ENCODE measurements at places on chromosomes 3 and 15.

DNA sequence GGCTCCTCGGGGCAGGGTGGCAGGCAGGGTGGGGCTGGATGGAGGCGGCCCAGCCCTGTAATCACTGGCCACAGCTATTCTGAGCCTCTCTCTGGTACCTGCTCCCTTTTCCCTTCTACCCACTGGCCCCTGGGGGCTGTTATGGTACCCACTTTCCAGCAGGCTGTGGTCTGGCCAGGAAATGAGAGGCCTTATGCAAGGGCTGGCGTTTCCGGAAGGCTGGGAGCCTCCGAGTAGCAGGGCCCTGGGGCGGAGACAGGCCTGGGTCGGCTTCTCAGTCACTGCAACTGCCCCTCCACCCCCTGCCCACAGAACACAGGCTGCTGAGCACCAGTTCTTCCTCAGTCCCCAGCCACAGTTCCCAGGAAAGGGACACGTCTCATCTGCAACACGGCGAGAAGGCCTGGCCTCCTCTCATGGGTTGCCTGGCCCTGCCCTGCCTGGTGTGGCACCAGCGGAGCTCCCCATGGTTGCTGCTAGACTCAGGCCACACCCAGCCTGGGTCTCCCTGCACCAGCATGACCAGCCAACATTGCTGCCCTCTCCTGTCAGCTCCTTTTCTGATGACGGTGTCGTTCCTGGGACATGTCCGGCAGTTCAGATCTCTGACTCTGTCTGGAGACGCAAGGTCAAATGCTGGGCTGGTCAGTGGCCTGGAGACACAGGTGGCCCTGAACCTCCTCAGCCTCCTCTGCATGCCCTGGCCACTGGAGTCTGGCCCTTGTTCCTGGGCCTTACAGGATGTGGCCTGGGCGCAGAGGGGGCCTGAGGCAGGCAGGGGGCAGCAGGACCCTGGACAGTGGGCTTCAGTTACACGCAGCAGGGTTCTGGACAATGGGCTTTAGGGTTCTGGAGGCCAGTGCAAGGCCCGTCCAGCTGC, 6.5 kb downstream of the CHST13 start:
- DNase-seq: peak; percentile 36

DNA sequence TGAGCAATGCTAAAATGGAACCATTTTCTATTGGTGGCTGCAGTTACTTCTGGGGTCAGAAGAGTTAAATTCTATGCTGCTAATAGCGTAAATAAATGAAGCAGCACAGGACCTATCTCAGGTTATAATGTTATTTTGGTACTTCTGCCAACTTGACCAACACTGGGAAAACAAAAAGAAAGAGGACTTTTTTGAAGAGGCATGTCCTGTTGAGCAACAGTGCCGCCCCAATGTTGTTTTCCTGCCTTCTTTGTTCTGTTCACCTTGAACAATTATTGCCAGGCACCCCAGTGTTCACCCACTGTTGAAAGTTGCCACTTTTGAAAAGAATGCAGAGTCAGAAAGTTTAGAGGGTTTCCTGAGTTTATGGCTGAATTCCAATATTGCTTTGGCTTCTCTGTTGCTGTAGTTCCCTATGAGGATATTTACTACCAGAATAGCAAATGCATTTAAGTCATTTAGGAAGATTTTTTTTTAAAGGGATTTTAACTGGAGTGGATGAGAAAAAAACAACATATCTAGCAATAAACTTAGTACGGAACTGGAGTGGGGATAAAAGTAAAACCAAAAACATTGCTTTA, 679.0 kb upstream of the DPPA4 start:
- no peak for DNase-seq

- DNase-seq: peak; percentile 93
These were observed 15.3 kb upstream of the NRROS start for GRCh38 chr3:196624067-196624790.

DNA sequence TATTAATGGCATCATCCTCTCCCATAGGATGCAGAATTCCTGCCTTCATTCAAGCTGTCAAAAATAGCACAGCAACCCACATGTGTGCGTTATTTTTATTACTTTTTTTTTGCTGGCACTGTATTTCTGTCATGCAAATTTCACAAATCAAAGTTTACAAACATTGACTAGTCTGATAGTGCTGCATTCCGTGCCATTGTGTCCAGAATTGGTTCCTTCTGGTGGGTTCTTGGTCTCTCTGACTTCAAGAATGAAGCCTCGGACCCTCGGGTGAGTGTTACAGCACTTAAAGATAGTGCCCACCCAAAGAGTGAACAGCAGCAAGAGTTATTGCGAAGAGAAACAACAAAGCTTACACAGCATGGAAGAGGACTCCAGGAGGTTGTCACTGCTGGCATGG, 490.2 kb downstream of the GABRG3 start:
- no peak for DNase-seq

GRCh38 chr3:58234516-58234931, 3.1 kb upstream of the ABHD6 start:
- DNase-seq: peak; percentile 46

GRCh38 chr3:161946443-161946960, 449.9 kb downstream of the OTOL1 start:
- no peak for DNase-seq

DNA sequence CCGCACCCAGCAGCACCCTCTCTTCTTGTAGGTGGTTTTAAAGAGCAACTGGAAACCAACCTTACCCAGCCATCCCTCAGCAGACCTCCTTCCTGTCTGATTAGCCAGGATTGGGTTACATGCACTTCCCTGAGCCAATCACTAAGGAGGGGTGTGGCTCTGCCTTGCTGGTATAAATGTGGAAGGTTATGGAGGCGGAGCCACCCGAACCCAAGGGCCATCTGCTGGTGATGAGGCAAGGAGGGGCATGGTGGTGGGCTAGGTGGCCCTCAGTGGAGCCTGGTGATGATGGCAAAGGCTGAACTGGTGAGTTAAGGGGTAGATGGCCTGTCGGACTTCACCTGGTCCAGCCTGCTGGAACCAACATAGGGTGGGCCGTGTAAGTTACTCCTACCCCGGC, 39.8 kb downstream of the CCDC33 start:
- DNase-seq: no peak

DNA sequence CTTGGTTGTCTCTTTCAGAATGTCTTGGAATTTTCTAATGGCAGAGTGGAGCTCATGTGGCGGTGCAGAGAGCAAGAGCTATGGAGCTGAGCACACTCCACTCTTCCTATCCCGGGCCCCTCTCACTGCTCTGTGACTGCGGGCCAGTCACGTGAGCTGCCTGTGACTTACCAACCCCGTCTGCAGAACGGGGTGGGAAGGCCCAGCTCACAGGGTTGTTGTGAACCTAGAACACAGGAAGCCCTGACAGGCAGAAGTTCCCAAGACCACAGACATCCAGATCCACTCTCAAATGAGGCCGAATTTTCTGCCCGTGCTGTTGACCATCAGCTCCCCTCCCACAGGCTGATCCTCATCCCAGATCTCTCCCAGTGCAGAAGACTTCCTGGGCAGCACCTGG, 35.5 kb upstream of the PLXNA1 start:
- DNase-seq: no peak

DNA sequence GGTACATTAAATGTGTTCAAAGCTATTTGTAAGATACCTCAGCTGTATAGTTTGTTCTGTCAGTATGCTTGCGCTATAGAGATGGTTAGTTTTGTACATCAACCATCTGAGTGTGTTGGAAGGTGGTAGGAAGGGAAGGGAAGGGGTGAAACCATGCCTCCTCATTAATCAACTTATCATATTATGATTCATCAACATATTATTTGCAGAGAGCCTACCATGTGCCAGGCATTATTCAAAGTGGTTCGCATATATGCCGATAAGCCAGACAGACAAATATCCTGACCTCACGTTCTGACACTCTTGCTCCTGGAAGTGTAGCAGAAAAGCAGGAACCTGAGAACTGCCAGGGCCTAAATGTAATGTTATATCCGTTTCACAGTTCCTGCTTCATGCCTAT, 248.1 kb upstream of the NR2E3 start:
- DNase-seq: no peak

- peak; percentile 59 for DNase-seq
These were observed 138.1 kb downstream of the TMCO5A start for GRCh38 chr15:38072348-38073177.

- DNase-seq: no peak
These were observed 302.9 kb upstream of the DPPA4 start for GRCh38 chr3:109640146-109640652.

GRCh38 chr15:40593165-40593564, 884 bp upstream of the KNL1 start:
- no peak for DNase-seq

- DNase-seq: no peak
These were observed 268.1 kb downstream of the PLOD2 start for GRCh38 chr3:145892869-145893268.

GRCh38 chr3:67357610-67358458, 296.6 kb downstream of the SUCLG2 start:
- peak; percentile 19 for DNase-seq
